ENCODE measurements at places on chromosomes 6 and 20.

- no peak for DNase-seq
Observed at GRCh38 chr20:2946988-2947961, 74.0 kb downstream of the PTPRA start.

DNA sequence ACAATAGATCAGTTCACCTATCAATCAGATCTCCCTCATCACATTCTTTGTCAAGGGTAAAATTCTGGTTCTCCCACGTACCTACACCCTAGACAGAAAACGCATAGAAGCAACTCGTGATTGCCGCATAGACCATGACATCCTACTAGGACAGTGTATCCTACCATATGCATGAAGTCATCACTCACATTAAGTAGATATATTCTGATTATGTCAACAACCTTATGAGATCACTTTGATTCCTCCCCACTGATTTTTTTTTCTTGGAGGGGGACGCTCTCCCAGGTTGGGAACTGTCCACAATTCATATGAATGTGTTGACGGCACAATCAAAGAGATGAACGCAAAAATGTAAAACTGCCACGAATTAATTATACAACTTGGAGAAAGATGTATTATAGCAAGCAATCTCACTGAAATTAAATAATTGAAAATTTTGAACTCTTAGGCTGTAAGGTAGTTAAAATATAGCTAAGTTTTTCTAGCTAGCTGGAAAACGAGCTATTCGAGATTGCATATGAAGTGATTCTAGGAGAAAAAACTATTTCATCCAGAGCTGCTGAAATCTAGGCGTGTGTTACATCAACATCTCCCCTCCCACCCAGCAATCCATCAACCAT, 82.5 kb upstream of the CCDC28A start:
- DNase-seq, result no peak

DNA sequence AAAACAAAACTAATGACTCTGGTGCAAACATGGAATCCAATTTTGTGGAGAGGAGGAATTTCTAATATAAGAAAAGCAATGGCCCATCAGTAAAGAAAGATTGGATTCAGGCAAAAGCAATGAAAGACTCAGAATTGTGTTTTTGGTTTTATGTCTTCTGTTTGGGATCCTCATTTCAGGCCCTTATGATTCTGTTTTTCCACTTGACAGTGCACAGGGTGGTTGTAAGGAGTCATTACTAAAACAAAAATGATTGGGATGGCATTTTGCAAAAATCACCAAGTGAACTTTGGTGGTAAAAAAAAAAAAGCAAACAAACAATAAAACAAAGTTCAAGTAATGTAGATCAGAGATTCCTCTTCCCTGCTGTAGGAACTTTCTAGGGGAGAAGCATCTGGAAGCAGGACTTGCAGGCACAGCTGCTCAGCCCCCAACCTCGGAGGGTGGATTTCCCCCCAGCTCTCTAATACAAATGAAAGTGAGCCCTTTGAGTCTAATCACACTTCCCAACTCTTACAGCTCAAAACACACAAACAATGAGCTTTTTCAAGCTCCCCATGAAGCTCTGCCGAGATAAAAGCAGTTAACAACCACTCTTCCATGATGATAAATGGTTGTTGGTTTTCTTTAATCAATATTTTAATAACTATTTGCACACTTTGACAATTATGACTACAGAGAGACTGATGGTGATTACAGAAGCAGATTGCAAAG, 177.7 kb downstream of the ZDHHC14 start:
- no peak for DNase-seq

DNA sequence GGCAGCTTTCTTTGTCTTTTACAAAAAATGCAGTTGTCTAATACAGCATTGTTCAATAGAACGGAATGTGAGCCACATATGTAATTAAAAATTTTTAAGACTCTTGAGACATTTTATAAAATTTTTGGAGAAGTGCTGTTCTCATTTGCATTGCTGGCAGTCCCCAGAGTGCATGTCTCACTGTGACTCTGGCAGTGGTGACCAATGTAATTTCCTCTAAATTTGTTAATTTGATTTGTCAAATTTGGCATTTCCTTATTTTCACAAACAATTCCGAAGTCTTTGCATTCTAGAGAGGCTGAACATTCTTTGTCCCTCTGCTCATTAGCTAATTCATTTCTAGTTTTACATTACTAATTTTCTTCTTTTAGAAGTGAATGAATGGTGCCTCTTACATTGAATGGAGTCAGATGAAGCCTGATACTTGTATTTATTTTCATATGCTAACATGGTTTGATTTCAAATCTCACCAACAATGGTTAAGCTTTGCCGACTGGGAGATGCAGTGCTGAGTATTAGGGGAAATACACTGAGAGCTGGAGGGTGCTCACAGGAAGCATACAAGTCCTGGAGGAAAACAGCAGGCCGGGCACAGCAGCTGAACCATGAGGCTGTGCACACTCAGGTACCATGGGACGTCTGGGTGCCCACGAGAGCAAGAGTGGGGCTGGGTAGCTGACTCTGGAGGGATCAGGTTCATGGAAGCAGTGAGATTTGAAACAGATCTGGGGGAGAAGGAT, 68.5 kb upstream of the ARMC2 start:
- peak; percentile 83 for DNase-seq

DNA sequence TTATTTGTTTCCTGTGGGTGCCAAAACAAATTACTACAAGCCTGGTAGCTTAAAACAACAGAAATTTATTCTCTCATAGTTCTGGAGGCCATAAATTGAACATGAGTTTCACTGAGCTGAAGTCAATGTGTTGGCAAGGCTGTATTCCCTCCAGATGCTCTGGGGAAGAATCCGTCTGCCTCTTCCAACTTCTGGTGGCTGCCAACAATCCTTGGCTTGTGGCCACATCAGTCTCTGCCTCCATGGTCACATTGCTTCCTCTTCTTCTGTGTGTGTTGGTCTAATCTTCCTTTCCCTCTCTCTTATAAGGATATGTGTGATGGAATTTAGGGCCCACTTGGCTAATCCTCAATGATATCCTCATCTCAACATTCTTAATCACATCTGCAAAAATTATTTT, 92.8 kb upstream of the EPB41L1 start:
- no peak for DNase-seq

GRCh38 chr20:33594743-33595142, 67.4 kb upstream of the C20orf144 start:
- no peak for DNase-seq

DNA sequence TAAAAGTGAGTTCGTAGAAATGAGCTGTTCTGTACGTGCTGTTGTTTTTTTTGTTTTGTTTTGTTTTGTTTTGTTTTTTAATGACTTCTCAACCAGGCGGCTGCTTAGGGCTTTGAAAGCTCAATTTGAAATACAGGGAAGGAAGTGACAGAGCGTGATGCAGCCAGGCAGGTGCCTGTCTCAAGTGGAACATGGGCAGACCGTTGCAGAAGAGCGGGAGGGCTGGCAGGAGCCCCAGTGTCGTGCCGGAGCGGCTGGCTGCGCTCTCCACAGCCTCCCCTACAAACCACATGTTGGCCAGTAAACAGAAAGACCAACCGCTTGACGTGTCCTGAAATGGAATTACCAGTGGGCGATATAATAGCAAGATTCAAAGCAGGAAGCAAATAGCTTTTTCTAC, 164.9 kb upstream of the RREB1 start:
- DNase-seq, result no peak

DNA sequence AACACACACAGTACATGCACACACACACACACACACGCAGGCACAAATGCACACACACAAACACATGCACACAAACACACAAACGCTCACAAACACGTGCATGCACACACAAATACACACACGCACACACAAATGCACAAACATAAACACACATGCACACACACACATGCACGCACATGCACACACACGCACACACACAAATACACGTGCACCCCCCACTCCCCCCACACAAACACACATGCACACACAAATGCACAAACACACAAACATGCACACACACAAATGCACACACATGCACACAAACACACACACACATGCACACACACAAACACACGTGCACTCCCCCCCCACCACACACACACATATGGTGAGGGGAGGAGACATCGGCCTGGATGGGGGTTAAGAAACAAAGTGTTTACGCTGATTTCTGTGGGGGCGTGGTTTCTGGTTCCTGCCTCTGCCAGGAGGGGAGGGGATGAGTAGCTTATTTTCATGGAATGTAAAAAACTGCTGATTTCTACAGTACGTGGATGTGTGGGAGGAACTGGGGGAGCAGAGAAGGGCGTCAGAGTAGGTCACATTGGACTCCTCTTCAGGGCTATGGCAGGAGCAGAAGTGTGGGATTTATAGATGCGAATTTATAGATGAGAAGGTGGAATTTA, 607.2 kb downstream of the QKI start:
- DNase-seq, result no peak

DNA sequence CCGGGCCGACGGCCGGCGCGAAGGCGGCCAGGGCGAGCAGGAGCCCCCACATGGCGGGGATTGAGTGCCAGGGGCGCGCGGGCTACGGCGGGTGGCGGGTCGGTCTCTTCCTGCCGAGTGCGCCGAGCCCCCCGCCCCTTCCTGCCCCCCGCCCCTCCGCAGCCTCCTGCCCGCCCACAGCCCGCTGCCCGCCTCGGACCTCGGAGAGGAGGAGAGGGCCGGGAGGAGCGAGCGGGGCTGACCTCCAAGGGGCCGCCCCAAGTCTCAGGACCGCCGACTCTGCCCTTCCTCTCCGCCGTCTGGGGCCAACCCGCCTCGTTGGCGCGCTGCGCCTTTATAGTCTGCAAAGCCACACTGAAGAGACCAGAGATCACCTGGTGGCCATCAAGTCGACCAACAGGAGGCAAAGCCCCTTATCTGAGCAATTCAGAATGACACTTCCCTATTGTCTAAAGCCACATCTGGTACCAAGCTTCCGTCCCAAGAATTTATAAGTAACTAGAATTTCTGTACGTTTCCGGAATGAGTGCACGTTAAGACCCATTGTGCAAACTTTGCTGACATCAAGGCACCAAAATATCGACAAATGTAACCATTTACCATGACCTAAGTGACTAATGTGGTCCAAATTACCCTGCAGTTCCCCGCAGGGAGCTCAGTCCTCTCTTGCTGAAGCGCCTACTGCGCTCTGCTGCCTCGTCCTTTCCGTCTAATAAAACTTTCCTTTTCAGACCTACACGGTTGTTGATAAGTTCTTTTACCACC, at the start of gene CPXM1:
Gene CPXM1, minus strand, starts transcription at position 107 of the 765 bp plus-strand sequence. Its CDS starts 55 bp downstream, at position 52.
- no peak for DNase-seq

DNA sequence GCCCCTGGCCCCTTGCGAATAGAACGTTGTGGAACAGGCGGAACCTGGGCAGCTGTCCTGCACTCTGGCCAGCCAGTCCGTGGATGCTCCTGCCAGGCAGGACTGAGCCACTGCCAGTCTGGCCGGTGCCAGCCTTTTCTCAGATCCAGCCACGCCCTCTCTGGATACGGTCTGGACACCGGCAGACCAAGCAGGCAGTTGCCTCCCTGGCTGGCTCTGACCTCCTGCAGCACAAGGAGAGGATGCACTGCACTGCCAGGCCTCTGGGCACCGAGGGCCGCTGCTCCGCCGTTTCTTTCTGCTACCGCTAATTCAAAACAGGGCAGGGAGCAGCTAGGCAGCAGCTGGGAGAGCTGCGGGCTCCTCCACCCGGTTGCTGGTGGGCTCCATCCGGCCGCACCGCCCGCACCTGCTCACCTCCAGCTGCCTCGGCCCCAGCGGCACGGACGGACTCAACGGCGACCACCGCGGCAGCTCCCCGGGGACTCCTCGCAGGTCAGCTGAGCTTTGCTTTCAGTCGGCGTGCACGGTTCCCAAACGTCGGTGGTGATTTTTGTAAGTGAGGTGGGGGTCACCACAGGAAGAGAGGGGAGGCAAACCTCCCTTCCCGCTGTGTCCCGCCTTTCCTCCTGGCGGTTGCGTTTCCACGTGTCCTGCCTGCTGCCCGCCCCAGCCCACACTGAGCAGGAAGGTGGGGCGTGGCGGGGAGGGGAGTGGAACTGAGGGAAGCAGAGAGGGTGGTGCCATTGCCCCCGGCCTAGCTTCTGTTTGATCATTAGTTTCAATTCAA, 30.3 kb upstream of the AFDN start:
- DNase-seq, result no peak

- peak; percentile 43 for DNase-seq
Observed at GRCh38 chr6:45086360-45087084, 241.6 kb upstream of the RUNX2 start.

GRCh38 chr6:147127587-147127986, 76.6 kb upstream of the STXBP5 start:
- DNase-seq, result no peak

DNA sequence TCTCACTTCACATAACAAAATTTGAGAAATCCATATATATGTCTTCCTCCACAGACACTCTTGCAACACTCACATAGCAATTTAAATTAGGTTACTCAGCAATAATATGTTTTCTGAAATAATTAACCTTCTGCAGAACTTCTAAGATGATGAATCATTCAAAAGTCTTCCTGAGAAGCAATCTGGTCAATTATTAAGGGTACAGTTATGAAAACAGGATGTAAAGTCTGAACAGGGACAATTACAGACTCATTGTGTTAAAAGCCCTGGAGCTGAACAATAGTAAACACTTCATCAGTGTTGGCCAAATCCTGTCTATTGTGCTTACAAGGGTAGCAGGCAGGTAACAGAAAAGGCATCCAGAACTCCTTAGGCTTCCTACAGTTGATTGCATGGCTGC, 75.4 kb downstream of the FILIP1 start:
- no peak for DNase-seq

- DNase-seq, result no peak
Observed at GRCh38 chr6:33433544-33434191, 13.8 kb downstream of the SYNGAP1 start.

DNA sequence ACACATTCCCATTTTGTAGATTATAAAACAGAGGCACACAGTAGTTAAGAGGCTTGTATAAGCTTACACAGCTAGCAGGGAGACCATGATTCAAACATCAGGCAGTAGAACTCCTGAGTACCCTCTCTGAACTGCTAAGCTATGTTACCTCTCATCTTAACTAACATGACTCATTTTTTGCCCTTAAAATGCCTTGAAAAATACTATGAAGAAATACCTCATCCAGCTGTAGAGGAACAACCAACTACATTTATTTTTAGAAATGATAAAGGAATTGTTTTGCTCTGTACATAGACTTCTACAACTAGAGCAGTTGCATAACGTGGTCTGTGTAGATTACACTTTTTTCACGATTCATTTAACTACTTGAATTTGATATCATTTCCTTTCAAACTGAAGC, 102.1 kb downstream of the FLRT3 start:
- DNase-seq, result no peak

GRCh38 chr20:37102571-37102970, 6.8 kb upstream of the RBL1 start:
- peak; percentile 42 for DNase-seq

DNA sequence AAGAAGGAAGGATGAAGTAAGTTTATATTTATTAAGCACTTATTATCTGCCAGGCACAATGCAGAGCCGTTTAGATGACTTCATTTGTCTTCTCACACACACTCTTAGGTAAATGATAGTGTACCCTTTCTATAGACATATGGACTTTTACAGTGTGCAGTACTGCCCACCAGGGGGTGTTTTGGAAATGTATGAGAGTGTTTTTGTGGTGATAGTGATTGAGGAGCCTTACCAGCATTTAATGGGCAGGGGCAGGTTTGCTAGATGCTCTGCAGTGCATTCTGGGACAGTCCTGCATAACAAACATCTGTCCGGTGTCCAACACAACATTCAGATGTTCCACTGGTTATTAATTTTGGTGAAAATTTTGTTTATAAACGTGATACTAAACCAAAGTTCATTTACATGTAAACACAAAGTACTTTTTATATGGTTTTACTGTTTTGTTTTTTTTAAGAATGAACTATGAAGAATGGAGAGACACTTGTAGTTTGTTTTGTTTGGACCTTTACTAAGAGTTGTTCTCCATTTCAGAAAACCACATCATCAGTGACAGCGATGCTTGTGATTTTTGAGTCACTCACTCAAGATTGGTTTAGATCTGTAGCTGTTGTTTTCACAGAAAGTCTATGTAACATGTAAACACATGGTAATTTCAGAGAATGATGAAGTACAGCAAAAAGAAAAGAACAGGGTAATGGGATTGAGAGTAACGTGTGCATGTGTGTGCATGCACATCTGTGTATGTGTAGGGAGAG, 19.9 kb downstream of the KCNS1 start:
- peak; percentile 57 for DNase-seq
